Fibroblast of skin of scalp (primary cell): ENCODE measurements at places on chromosomes 3 and 15.

DNA sequence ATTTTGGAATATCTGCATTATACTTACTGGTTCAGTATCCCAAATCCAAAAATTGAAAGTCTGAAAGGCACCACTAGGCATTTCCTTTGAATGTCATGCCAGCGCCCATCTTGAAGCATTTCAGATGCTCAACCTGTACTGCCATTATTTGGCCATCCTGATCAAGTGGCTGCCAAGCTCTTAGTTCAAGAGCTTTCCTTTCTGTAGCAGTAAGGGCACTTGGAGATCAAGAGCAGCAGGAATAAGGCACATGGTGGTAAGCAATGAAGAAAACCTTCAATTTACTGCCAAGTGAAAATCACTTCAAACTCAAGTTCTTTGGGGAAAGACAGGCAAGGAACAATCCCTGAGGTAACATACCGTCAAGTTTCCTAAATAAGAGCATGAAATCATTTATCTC is 10.0 kb downstream of the RHOA start:
- no peak for DNase-seq

DNA sequence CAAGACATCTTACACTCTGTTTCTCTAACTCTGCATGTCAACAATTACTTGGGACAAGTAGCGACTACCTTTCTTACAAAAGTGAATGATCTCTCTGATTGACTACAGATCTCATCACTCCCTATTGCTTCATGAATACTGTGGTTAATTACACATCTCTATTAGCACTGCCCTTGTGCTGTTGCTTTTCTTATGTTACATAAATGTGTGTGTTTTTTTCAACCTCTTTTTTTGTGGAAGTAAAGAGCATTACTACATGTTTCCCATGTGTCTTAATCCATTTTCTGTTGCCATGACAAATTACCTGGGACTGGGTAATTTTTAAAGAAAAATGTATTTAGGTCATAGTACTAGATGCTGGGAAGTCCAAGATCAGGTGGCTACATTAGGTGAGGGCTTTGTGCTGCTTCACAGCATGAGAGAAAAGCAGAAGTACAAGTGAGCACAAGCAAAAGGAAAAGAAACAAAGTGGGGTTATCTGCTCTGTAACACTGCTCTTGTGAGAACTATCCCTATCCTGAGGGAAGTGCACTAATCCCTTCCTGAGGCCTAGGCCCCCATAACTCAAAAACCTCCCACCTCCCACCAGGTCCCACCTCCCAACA is 298.2 kb upstream of the SATB1 start:
- no peak for DNase-seq

DNA sequence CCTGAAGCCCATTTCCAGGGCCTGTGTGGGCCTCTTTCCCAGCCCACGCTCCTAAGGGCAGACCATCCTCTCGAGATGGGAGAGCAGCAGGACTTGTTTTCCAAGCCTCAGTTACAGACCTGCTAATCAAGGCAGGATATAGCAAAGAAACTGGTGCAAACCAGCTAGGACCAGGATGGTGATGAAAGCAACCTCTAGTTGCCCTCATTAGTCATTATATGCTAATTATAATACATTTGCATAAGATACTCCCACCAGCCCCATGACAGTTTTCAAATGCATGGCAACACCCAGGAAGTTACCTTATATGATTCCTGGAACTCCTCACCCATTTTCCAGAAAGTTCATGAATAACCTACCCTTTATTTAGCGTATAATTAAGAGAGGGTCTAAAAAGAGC is 34.4 kb upstream of the TRH start:
- DNase-seq: no peak

GRCh38 chr3:182925330-182925943 is 54.9 kb downstream of the DCUN1D1 start:
- peak; percentile 27 for DNase-seq

- peak; percentile 71 for DNase-seq
Observed at GRCh38 chr15:31365655-31366127, 39.1 kb downstream of the KLF13 start.

DNA sequence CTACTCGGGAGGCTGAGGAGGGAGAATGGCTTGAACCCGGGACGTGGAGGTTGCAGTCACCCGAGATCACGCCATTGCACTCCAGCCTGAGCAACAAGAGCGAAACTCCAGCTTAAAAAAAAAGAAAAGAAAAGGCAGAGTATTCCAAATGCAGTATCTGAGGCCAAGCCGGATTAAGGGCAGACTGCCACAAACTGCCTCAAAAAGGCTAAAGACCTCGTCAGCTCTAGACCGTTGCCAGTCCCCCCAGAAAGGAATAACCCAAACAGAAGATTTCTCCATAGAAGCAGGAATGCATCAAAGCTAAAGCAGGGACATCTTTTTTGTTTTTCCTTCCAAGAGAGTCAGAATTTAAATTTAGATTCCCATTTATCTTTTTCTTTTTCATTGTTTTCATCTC is 72.9 kb downstream of the TM4SF4 start:
- DNase-seq: no peak

- no peak for DNase-seq
Observed at GRCh38 chr15:88646951-88647350, 8.1 kb downstream of the ISG20 start.

DNA sequence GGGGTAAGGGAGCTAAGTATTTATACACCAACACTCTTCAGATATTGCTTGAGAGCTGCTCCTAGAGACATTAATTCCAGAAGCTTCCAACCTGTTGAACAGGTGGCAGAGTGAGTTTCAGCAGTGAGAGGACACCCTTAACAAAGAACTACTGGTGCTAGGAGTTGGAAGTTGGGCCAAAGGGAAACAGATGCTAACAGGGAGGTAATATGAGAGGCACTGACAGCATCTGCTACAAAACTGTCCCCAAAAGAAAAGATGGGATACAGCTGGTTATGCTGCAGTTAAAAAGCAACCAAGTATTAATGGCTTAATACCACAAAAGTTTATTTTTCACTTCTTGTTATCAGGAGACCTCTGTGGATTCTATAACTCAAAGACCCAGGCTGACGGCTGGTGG is 104.5 kb upstream of the SATB1 start:
- no peak for DNase-seq

DNA sequence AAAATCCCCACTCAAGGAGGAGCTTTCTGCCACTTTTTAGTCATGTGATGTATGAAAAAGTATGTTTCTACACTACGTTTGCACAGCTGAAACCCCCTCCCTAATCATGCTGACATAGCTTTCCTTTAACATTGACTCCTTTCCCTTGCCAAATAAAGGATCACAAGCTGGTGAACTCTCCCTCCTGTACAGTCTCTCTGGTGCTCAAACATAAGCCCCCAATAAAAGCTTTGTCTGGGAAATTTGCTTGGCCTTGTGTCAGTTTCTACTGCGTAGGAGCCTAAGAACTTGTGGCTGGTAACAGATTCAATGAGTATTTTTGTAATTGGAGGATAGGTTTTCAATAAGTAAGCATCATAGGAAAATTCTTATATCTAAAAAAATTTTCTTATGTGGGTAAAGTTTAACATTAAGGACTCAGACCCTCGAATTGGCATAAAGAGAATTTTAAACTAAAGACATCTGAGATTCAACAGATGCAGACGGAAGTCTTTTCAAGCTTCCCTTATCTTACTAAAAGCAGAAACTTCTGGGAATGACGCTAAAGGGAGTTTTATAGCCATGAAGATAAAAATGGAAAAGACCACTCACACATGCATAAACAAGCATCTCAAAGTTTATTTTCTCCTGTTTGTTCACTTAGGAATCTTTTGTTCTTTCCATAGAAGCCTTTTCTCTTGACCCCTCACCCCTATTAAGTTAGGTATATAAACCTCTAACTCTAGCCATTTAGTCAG is 44.1 kb upstream of the P2RY1 start:
- no peak for DNase-seq

- no peak for DNase-seq
Observed at GRCh38 chr15:63211549-63211948, 22.1 kb downstream of the RAB8B start.

DNA sequence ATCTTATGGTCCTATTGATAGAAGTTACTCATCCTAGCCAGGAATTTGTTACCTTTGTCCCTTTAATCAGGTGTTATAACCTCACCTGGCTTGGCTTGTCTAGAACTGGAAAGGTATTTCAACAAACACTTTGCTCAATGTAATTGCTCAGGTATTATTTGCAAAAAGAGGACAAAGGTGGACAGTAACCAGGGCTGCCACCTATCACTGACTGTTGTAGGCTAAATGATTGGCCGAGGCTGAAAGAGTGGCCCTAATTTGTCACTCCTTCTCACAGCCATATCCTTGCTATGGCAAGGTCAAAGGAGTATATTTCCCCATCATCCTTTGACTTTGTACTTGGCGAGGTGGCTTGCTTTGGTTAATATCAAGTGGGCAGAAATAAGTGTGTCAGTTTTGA is 2.7 kb upstream of the SELENOS start:
- DNase-seq: no peak

GRCh38 chr15:65903296-65904073 is 34.2 kb downstream of the RAB11A start:
- DNase-seq: peak; percentile 18

DNA sequence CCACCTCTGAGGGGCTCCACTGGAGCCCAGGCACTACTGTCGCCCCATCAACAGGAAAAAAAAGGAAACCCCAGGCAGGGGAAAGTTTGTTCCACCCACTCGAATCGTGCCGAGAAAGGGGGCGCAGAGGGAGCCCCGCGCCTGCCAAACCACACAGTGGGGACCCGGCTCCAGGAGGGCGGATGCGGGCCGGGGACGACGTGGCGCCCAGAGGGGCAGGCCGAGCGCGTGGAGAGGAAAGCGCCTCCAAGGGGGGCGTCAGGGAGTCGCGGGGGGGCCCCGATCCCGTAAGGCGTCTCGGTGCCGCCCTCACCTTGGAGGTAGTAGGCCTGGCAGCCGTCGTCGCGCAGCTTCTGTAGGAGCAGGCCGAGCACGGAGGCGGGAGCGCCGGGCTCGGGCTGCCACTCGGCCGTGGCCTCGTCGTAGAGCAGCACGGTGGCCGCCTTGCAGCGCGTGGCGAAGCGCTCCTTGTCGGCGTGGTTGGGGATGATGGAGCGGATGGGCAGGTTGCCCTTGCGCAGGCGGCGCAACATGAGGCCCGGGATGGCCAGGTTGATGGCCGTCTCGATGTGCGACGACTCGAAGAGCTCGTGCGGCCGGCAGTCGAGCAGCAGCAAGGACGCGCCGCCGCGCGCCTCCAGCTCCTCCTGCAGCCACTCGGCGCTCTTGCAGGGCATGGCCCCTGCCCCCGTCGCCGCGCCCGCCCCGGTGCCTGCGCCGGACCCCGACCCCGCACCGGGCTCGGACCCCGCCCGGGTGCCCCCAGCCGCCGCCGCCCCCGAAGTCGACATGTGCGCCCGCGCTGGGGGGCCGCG is 627 bp downstream of the DUSP7 start:
- peak; percentile 56 for DNase-seq

- no peak for DNase-seq
Observed at GRCh38 chr3:194282436-194283122, 68.5 kb downstream of the CPN2 start.

GRCh38 chr3:71752831-71753700 is 589 bp upstream of the GPR27 start:
- no peak for DNase-seq

DNA sequence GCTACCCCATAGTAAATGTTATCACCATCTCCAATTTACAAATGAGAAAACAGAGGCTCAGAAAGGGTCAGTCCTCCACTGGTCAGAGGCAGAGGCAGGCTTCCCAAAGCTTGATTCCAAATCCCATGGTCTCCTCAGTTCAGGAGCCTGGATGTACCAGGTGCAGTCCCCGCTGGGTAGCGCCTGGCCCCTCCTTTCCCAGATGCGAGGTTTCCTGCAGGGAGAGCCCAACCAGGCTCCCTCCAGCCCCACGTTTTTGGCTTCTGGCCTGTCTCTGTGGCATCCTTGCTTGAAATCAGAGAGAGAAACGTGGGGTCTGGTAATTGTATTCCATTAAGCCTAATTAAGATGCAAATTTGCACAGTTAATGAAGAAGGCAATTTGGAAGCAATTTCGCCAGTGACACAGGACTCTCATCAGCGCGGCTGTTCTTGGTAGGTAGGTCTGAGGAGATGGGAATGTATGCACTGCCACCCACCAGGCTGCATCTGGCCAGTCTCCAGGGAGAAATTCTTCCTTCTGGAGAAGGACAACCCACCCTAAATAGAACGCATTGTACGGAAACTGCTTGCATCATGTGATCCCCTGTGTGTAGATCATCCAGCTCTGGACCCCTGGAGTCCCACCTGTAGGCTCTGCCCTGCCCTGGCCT is 50.5 kb downstream of the HRH1 start:
- DNase-seq: peak; percentile 70

DNA sequence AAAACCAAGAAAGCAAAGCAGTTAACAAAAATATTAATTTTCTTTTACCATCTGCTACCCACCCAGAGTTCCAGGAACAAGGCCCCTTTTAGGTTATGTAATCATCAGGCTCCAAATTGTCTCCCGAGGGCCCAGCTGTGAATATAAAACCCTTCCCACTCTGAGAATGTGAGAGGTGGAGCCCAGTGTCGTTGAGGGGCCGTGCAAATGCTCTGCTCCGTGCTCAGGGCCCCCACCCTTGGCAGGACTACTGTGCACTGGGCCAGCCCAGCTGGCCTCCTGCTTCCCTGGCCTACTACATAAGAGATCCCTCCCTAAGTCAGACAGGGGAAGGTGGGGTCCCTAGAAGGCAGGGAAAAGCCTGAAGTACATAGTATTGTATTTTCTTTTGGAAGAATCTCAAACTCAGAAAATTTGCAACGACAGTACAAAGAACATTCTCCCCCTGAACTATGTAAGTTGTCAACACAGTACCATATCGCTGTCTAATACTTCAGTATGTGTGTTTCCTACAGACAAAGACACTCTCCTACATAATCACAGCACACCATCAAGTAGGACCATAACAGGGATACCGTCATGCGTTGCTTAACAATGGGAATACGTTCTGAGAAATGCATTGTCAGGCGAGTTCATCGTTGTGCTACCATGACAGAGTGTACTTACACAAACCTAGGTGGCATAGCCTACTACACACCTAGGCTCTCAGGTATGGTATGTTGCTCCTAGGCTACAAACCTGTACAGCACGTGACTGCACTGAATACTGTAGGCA is 4.4 kb upstream of the CLEC3B start:
- no peak for DNase-seq

- DNase-seq: no peak
Observed at GRCh38 chr3:195307711-195308110, 36.8 kb upstream of the XXYLT1 start.

GRCh38 chr3:188309437-188310269 is 155.7 kb downstream of the LPP start:
- no peak for DNase-seq

- no peak for DNase-seq
Observed at GRCh38 chr15:29037997-29038705, 152.4 kb downstream of the APBA2 start.

GRCh38 chr3:61699622-61700021 is 138.3 kb downstream of the PTPRG start:
- no peak for DNase-seq

DNA sequence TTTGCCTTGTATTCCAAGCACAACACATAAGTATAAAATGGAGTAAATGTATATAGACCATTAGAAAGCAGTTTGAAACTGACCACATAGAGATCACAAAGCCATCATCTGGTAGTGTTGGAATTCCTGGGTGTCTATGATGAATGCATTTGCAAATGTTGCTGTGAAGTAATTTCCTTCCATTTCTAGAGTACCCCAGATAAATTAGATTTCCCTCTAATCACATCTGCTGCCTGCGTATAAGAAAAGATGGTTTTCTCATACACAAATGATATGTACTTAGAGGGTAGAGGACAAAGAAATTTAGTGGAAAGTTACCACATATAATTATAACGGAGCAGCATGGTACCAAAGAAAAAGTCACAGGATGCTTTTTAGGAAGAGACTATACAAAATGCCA is 1117.8 kb downstream of the IGSF11 start:
- DNase-seq: no peak

- DNase-seq: no peak
Observed at GRCh38 chr3:82473864-82474541, 712.6 kb upstream of the GBE1 start.

- DNase-seq: no peak
Observed at GRCh38 chr3:50830451-50830850, 155.7 kb downstream of the DOCK3 start.
